ENCODE measurements at places on chromosomes 11 and 22. TPM values are rescaled to one million over a fixed set of nuclear protein-coding genes. Genes with fewer than 3 reads are reported as not detected.

DNA sequence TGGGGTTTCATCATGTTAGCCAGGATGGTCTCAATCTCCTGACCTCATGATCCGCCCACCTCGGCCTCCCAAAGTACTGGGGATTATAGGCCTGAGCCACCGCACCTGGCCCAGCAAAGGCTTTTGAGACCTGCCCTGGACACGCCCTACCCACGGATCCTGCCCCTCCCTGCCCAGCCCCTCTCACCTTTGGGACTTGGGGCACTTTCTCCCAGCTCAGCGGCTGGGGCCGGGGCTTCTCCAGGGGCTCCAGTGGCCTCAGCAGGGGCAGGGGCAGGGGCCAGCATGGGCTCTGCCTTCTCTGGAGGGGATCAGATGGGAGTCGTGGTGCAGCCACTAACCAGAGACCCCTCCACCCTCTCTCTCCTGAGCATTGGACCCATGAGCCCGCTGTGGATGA, 2.2 kb downstream of the MYBPC3 start:
- no peak for DNase-seq

The WNT11 gene
- total RNA-seq, result 0.16 TPM

DNA sequence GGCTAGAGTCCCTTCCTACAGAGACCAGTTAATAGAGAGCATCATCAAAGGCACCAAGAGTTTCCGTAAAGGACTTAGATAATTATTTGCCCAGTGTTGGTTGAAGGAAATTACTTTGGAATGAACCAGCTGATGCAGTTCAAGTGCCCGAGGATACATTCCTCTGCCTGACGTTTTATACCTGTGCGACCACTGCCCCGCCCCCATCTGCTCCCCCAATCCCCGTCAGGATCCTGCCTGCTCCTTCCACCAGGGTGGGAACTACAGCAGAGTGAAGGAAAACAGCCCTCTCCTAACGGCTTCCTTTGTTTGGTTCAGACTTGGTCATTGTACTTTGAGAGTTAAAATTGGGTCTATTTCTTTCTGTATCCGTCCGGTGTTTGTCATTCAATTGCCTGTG, 761.5 kb downstream of the NTM start:
- no peak for DNase-seq

DNA sequence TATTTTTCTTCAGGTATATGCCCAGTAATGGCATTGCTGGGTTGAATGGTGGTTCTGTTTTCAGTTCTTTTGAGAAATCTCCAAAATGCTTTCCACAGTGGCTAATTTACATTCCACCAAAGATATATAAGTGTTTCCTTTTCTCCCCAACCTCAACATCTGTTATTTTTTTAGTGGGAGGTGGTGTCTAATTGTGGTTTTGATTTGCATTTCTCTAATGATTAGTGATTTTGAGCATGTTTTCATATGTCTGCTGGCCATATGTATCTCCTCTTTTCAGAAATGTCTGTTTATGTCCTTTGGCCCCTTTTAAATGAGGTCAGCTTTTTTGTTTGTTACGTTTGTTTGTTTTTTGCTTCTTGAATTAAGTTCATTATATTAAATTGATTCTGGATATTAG, 760.2 kb downstream of the KCNA4 start:
- no peak for DNase-seq

DNA sequence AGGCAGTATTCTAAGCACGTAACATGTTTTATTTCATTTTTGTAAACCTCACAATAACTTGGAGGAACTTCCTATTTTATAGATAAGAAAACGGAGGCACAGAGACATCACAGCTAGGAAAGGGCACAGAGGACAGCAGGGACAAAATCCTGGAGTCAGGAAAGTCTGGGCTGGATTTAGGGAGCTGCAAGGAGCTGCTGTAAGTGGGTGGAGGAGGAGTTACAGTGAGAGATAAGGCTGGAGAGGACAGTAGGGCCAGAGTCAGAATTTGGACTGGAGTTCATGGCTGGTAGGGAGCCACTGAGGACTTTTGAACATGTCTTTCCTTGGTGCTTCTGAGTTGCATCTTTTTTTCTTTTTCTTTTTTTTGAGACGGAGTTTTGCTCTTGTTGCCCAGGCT, 32.2 kb upstream of the PTPRJ start:
- no peak for DNase-seq

- DNase-seq, result no peak
Measured at GRCh38 chr11:133821776-133822175, 23.5 kb downstream of the SPATA19 start.

GRCh38 chr11:57762235-57762861, 746 bp downstream of the CTNND1 start:
- no peak for DNase-seq

GRCh38 chr11:1150116-1150515, 7.6 kb upstream of the MUC5AC start:
- peak; percentile 13 for DNase-seq

The CNTF gene
- 3.2 TPM for total RNA-seq

The NRIP3 gene
- not detected for total RNA-seq

GRCh38 chr11:31421820-31422219, 52.2 kb downstream of the DNAJC24 start:
- DNase-seq, result no peak

DNA sequence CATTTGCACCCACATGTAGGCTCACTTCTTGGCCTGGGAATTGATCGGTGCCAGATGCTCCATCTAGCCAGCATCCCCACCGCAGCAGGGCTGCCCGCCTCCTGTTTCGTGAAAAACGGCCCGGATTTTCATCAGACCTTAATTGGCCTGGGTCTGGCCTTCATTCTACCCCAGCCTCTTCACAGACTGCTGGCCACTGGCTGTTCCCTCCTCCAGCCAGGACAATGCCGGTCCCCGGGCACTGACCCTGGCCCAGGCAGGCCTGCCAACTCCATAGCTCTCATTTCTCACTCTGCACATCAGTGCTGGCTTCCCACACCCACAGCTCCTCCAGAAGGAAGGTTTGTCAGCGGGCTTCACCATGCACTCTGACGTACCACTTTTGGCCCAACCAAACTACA, 27.9 kb downstream of the TIMP3 start:
- no peak for DNase-seq

DNA sequence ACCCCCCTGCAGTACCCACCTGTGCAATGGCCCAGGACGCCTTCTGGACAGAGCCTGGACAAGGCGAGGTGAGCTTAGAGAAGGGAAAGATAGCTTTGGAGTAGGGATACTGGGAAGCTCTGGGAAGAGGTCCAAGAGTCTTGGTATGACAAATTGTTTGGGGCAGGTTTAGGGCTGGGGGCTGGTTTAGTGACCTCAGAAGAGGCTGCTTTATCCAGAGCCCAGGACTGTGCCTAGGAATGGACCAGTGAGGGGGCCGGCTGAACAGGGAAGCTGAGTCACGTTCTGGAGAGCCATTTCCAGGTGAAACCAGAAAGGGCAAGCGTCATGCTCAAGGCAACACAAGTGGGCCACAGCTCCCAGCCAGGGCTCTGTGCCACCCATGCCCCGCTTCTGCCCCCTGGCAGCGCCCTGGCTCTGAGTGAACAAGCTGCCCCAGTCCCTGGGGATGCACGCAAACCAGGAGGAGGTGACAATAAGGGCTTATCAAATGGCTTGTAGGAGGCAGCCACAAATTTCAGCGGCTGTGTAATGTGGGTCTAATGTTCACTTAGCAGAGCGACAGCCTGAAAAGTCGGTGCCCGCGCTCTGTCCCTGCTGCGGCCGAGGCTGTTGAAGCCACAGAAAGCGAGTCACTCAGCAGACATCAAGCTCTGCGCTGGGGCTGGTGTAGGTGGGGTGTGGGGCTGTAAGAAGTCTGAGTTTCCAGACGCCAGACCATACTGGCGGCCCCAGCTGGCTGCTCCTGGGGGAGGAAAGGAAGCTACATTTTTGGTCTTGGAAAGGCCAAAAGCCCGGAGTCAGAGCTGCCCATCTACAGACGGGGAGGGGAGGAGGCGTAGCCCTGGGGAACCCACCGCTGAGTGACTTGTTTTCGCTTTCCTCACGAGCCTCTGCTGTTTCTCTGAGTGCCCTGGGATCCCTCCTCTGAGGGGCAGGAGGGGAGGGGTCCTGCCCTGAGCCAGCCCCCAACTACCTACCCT, 18.3 kb upstream of the SYT7 start:
- no peak for DNase-seq

The POU2AF2 gene
- total RNA-seq, result not detected

GRCh38 chr11:43948341-43949225, 6.1 kb downstream of the C11orf96 start:
- no peak for DNase-seq

The PHLDB1 gene
- 1.3 TPM for total RNA-seq

The FGF4 gene
- total RNA-seq, result not detected

GRCh38 chr11:68767672-68768071, 16.4 kb upstream of the TESMIN start:
- DNase-seq, result no peak

DNA sequence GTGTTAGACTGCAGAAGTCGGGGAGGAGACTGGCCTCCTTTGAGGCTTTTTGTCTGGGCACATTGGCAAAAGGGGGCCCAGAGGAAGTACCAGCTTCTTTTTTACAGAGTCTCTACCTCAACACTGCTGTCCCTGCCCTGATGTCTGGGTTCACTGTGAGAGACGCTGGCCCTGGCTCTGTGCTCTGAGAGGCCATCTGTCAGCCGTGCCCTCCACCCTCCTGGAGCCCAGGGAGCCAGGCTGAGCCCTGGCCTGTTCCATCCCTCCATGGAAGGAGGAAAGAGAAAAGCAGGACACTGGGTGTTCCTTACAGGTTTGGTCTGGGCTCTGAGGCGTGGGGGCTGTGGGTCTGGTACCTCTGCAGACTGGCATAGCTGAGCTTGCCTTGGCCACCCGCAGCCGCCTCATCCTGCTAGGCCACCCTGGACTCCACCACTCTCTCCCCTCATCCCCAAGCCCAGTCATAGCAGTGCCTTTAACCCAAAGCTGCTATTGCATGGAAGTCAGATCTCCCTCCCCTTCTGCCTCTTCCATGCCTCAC, 105.5 kb upstream of the PARVA start:
- DNase-seq, result no peak

GRCh38 chr11:109838026-109838425, 255.2 kb upstream of the ZC3H12C start:
- DNase-seq, result no peak

DNA sequence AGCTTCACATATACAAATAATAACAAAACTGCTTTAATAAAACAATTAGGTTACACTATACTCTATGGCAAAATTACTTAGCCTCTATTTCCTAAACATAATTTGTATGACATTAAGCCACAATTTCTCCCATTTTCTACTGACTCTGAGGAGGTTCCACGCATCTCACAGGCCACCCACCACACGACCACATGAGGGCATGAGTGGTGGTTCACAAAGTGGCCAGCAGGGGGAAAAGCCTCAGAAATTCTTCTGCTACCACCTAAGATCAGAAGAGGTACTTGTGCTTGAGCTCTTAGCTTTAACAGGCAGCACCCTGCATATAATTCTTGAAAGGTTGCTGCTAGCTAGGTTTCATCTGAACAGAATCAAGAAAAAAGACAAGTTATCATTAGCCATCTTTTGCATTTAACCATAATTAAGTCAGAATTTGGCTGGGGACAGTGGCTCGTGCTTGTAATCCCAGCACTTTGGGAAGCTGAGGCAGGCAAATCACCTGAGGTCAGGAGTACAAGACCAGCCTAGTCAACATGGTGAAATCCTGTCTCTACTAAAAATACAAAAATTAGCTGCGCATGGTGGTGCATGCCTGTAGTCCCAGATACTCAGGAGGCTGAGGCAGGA, 7.7 kb downstream of the LPXN start:
- peak; percentile 54 for DNase-seq

GRCh38 chr11:14029440-14029839, 66.9 kb downstream of the SPON1 start:
- DNase-seq, result no peak

GRCh38 chr11:66112041-66112491, 42.0 kb downstream of the PACS1 start:
- DNase-seq, result no peak

The MOGAT2 gene
- 0.22 TPM for total RNA-seq

The LRRC74B gene
- total RNA-seq, result not detected

DNA sequence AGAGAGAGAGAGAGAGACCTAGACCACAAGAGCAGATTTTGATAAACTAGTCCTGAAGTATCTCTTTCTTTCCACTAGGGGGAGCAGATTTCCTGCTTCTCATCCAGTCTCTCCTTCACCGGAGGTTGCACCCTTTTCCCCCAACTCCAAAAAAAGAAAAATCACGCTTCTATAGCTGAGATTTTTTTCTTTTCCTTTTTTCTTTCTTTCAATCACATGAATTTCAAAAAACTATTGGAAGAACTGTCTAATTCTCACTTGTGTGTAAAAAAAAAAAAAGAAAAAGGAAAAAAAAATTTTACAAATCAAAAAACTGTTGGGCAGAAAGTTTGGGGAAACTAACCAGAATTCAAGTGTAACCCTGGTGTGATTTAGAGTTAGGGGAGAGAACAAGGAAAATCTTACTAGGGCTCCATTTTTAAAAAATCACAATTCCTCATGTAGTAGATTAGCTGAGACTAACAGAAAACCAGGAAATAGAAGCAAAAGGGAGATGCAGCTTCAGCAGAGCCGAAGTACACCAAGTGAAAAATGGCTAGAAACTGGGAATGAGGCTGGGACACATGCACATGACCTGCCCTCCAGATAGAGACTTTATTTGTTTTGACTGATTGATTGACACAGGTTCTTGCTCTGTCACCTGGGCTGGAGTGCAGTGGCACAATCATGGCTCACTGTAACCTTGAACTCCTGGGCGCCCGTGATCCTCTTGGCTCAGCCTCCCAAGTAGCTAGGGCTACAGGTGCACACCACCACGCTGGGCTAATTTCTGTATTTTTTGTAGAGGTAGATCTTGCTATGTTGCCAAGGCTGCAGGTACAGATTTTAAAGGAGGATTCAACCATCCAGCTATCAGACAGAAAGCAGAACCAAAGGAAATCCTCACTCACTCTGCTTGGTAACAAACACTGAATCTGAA, 27.1 kb downstream of the SDHD start:
- no peak for DNase-seq

DNA sequence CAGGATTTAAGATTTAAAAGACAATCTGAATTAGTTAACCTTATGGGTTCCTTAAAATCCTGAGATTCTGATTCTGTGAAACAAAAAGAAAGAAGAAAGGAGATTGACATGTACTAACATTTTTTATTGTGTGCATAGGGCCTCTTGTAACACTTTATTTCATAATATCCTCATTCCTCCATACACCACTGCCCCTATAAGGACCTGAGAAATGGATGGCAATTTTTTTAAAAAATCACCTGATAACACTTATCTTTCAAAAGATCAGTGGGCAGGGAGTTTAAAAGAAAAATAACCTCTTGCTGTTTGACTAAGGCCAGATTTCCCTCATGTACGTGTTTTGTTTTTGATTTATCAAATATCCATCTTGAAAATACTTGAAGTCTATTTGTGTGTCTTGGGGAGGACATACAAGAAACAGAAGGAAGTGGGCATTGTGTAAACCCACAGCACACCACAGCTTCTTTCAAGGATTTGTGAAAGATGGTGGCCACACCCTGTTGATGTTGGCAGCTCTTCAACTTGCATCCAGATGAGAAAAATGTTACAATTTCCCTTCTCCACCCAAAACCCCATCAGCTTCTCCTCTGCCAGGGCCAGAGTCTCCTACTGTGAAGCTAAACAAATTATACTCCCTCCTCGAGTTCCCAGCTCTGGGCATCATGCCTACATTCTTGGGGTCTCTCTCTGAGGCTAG, 35.0 kb upstream of the MPEG1 start:
- no peak for DNase-seq

The OR52E5 gene
- not detected for total RNA-seq

The MUC6 gene
- not detected for total RNA-seq

GRCh38 chr11:115322553-115323203, 181.5 kb downstream of the CADM1 start:
- DNase-seq, result no peak
